Esophagus mucosa (tissue), 1 donor: ENCODE measurements at places on chromosomes 2 and 18. TPM values are rescaled to one million over a fixed set of nuclear protein-coding genes. Genes with fewer than 3 reads are reported as not detected.

SPC25 gene
- total RNA-seq, result 6.0 TPM

DNA sequence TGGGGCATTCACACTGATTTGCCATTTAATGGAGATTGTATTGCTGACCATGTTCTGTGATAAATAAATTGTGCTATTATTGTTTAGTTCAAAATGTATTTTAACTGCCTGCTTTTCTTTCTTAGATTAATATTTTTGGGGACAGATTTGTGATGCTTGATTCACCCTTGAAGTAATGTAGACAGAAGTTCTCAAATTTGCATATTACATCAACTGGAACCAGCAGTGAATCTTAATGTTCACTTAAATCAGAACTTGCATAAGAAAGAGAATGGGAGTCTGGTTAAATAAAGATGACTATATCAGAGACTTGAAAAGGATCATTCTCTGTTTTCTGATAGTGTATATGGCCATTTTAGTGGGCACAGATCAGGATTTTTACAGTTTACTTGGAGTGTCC, 1.8 kb downstream of the DNAJC10 start:
- no peak for ATAC-seq

COLEC12 gene
- 0.68 TPM for total RNA-seq

GRCh38 chr2:144379851-144380311, 140.0 kb downstream of the ZEB2 start:
- ATAC-seq, result no peak

- no peak for ATAC-seq
Observed at GRCh38 chr2:224085811-224086210, 46.7 kb upstream of the SERPINE2 start.

ANTXR1 gene
- total RNA-seq, result 13.9 TPM

GRCh38 chr2:238875101-238875470, 27.2 kb downstream of the TWIST2 start:
- ATAC-seq, result no peak

- peak; percentile 84 for ATAC-seq
Observed at GRCh38 chr2:158034198-158034866, 67.3 kb upstream of the UPP2 start.

REG3A gene
- total RNA-seq, result not detected

UGT1A10 gene
- 6.9 TPM for total RNA-seq

GRCh38 chr2:196356332-196356731, 185.0 kb upstream of the STK17B start:
- ATAC-seq, result no peak

- ATAC-seq, result peak; percentile 60
Observed at GRCh38 chr2:109210431-109211200, 81.6 kb downstream of the SH3RF3 start.

ACKR3 gene
- total RNA-seq, result 6.3 TPM

DNA sequence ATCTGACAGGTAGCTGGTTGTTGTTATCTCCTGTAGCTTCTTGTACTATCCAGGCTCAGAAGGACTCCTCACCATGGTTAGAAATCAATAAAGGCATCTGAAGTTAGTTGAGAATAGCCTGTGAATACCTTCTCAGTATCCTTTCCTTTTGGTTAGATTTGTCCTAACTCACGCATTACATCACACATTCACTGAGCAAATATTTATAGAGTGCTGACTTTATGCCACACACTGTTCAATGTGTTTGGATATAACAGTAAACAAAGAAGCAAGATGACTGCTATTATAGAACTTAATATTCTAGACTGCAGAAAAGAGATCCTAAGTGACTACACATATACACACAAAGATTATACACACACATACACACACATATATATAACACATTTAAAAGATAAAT, 889.9 kb upstream of the CHAC2 start:
- no peak for ATAC-seq

GRCh38 chr2:118443596-118443995, 355.3 kb downstream of the INSIG2 start:
- ATAC-seq, result peak; percentile 51

DNA sequence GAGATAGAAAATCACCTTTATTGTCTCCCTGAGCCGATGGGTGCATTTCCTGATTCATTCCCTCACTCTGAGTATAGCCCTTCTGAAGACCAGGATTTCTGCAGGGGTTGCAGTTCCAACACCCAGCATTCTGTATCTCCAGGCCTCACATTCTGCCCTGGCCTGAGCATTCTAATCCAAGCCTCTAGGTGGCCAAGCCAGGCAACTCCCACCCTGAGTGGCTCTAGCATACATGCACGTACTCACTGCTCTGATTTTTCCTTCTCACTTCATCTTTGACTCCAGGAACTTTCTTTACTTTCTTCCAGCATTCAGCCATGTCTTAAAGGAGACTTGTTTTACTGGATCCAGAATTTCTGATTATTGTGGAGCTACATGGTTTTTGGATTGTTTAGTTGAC, 100.7 kb upstream of the STK39 start:
- no peak for ATAC-seq

CCDC74B gene
- total RNA-seq, result 0.40 TPM

ARHGEF4 gene
- total RNA-seq, result 41.8 TPM

- ATAC-seq, result peak; percentile 80
Observed at GRCh38 chr2:7044253-7045250, 127.3 kb downstream of the RNF144A start.

ADI1 gene
- 40.8 TPM for total RNA-seq

GRCh38 chr18:56575819-56576663, 62.4 kb downstream of the TXNL1 start:
- peak; percentile 60 for ATAC-seq

CCDC85A gene
- 0.24 TPM for total RNA-seq

DNA sequence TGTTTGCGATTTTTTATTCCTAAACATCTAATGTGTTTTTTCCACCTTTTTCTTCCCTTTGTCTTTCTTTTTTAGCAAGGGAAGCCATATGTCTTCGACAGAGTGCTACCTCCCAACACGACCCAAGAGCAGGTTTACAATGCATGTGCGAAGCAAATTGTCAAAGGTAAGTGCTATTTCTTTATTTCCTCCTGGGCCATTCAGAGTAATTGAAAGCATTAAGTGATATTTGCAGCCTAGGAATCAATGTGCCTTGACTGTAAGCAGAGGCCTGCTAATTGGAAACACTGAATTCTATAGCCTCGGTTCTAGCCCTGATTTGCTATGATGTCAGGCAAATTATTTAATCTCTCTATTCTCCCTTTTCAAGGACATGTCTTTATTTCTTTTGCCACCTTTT, 47.0 kb downstream of the KIF5C start:
- ATAC-seq, result no peak

GRCh38 chr2:197089655-197090054, 163.1 kb upstream of the PGAP1 start:
- ATAC-seq, result no peak

DNA sequence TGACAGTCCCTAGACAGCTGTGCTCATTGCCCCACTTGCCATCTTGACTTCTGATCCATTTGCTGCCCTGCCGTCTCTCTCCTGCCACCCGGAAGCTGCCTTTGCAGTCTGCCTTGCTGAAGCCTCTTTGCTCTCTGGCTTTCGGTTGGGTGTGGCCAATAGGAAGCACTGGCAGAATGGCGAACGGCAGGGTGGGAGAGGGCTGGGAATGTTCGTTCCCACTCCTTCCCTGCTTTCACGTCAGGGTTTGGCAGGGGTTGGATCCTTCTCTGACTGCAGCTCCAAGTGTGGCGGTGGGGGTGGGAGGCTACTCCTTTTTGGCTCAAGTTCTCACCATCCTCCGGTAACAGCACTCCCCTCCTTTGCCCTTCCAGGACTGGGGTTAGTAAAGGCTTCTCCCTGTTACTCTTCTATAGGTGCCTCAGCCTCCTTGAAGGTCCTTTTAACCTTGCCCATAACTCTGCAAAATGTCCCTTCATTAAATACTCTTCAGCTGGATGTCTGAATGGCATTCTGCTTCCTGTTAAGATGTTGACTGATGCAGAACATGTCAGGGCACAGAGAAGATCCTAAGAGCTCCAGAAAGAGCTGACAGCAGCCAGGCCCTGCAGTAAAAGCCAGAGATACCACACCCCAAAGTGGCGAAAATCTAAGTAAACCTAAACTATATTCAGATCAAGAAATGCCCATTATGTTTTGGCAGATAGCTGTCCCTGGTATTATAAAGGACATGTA, 299.7 kb downstream of the CDCA7 start:
- ATAC-seq, result peak; percentile 50

UGT1A5 gene
- total RNA-seq, result 0.68 TPM

OSR1 gene
- 0.96 TPM for total RNA-seq

UGT1A3 gene
- total RNA-seq, result 0.28 TPM

DNA sequence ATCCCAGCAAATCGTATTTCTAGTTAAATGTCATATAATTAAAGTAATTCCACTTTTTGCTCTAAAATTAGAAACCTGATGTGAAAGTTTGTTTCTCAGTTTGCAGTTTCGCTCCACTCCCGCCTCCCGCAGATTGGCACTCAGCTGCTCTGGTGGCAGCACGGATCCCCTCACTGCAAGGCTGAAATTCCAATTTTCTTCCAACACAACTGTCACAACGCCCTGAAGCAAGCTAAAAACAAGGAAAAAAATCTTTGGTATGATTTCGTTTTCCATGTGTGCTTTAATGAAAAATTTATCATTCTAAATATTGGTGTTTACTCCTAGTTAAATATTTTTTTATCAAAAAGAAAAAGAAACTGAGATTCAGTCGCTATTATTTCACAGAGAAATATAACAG, 38.5 kb downstream of the FTCDNL1 start:
- ATAC-seq, result no peak

ICOS gene
- total RNA-seq, result not detected
